ENCODE measurements at places on chromosomes 16 and 17. TPM values are rescaled to one million over a fixed set of nuclear protein-coding genes. Genes with fewer than 3 reads are reported as not detected.

GRCh38 chr17:79852748-79853147 lies 13.5 kb upstream of the CBX4 start:
- H3K4me3 ChIP-seq = no peak overlapping the region
- no peak overlapping the region for H3K27ac ChIP-seq
- no peak for DNase-seq
- H3K36me3 ChIP-seq = no peaks in the 10 kb centered on the region
- no peaks in the 10 kb centered on the region for H3K4me1 ChIP-seq

- DNase-seq = no peak
- H3K27me3 ChIP-seq = no peaks in the 10 kb centered on the region
- no peak overlapping the region for H3K4me3 ChIP-seq
- H3K36me3 ChIP-seq = peaks cover 82% of the 10 kb centered on the region
- H3K27ac ChIP-seq = peak overlapping the region; percentile 43
- H3K4me1 ChIP-seq = peaks cover 5% of the 10 kb centered on the region
Observed at GRCh38 chr17:4980644-4981216, 6.7 kb downstream of the CAMTA2 start.

DNA sequence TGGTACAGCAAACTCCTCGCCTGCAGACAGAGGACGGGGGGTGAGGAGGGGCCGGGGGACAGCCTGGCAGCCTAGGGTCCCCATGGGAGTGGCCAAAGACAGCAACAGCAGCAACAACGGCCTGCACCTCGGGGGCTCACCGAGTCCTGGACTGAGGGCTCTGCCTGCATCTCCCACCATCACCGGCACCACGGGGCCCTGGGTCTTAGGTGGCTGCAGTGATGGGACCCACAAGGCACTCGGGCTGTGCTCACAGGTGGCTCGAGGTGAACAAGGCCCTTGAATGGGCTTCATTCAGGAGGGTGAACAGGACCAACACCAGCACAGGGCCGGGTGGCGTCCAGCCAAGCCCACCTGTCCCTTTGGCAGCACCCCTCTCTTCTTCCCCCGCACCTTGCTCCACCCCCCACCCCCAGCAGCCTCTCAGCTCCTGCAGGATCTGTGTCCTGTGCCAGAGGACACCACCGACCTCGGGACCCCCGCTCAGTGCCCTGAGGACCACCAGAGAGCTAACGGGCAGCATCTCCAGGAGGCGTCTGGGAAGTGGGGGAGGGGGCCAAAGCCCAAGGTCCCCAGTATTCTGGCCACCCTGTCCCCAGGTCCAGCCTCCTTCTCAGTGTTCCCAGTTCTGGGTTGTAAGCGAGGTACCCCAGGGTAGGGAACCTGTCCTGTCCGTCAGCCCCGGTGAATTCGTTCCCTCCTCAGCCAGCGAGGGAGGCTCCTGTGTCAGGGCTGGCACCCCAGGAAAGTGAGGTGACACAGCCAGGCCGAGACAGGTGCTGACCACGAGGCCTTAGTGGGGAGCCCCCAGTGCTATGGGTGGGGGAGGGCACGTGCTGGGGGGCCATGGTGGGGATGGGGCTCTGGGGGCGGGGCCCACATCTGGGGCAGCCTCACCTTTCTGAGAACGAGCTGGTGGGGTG lies 94.3 kb downstream of the TBC1D16 start:
- H3K27me3 ChIP-seq = no peaks in the 10 kb centered on the region
- peak; percentile 14 for DNase-seq

- H3K4me3 ChIP-seq = peak within 1 kb of the TSS; percentile 71
- H3K27me3 ChIP-seq = peaks cover 100% of the 10 kb centered on the region
- no peak for DNase-seq
- H3K36me3 ChIP-seq = no peaks in the 10 kb centered on the region
- no peak within 1 kb of the TSS for H3K27ac ChIP-seq
Observed at GRCh38 chr16:86510465-86511261, at the start of gene FOXF1. Gene FOXF1 (plus strand): TSS chr16:86510527. CDS start chr16:86510570, 43 bp downstream.

The TPSD1 gene
- total RNA-seq = not detected

DNA sequence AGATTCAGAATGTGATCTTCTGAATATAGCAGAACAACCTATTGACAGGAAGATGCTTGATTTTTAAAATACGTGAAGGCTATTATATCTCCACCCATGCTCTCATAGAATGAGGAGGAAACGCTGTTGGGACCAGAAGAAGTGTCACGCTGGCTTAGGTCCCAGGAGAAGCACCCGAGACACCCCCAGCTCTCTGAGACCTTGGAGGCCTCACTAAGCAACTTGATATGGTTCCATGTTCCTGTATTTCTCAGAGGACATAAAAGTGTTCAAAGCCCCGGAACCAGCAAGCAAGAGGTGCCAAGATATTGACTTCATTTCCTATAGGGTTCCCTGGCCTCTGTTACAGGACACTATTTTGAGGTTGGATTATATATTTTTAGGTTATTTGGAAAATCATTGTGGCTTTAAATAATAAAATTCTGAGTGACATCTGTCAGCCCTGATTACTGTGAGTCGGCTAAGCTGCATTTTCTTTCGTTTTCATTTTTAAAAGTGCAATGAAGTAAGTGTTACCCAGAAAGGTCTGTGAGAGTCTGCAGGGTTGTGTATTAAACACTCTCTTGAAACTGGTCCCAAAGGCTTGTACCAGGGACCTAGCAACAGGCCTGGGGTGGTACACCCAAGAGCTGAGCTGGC lies 400.0 kb downstream of the SOX9 start:
- H3K4me1 ChIP-seq = no peaks in the 10 kb centered on the region
- H3K27ac ChIP-seq = no peak overlapping the region
- DNase-seq = no peak
- no peaks in the 10 kb centered on the region for H3K27me3 ChIP-seq
- H3K36me3 ChIP-seq = no peaks in the 10 kb centered on the region

DNA sequence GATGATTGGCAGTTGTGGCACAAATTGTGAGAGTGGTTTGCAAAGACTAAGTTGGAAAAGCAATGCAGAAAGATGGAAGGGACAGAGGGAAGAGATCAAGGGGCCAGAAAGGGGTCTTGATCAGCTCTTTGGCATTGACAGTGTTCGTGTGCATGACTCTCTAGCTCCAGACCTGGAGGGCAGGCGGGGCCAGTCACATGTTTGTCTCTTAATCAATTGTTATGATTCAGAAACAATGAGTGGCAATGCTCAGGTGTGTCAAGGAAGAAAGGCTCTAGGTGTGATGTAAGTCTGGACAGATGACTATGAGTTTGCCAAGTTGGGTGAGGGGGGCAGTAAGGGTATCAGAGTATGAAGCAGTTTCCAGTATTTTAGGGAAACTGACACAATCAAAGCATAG lies 32.1 kb downstream of the WSB1 start:
- H3K36me3 ChIP-seq = no peaks in the 10 kb centered on the region
- no peak overlapping the region for H3K27ac ChIP-seq
- H3K4me3 ChIP-seq = no peak overlapping the region

DNA sequence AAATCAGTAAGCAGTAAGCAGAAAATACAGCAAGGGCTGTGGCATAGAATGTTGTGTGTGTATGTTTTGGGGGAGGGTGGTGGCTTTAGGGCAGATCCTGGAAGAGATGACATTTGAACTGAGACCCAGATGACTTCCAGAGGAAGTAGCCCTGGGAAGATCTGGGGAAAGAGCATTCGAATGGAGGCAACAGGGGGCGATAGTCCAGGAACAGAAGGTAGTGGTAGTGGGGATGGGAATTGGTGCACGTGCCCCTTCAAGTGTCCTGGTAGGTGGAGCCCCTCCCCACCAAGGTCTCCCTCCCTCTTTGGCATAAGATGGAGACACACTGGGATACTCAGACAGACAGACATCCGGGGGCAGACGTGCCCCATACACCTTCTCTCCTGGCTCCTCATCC lies 14.1 kb downstream of the ARHGEF15 start:
- peaks cover 7% of the 10 kb centered on the region for H3K27me3 ChIP-seq
- peaks cover 13% of the 10 kb centered on the region for H3K4me1 ChIP-seq
- H3K4me3 ChIP-seq = no peak overlapping the region
- DNase-seq = no peak

- H3K36me3 ChIP-seq = no peaks in the 10 kb centered on the region
- no peak for DNase-seq
- H3K27ac ChIP-seq = no peak overlapping the region
- H3K4me1 ChIP-seq = no peaks in the 10 kb centered on the region
- H3K27me3 ChIP-seq = no peaks in the 10 kb centered on the region
Observed at GRCh38 chr16:83609178-83609577, 198.6 kb upstream of the HSBP1 start.

GRCh38 chr17:38602956-38603785 lies 2.6 kb downstream of the SRCIN1 start:
- H3K27ac ChIP-seq = no peak overlapping the region
- H3K36me3 ChIP-seq = no peaks in the 10 kb centered on the region
- peaks cover 46% of the 10 kb centered on the region for H3K27me3 ChIP-seq
- H3K4me1 ChIP-seq = peaks cover 10% of the 10 kb centered on the region
- no peak for DNase-seq

- no peak overlapping the region for H3K27ac ChIP-seq
- no peaks in the 10 kb centered on the region for H3K27me3 ChIP-seq
- H3K36me3 ChIP-seq = no peaks in the 10 kb centered on the region
- DNase-seq = no peak
- H3K4me1 ChIP-seq = no peaks in the 10 kb centered on the region
Observed at GRCh38 chr17:54435966-54436365, 464.7 kb upstream of the TOM1L1 start.

The ARHGAP23 gene
- total RNA-seq = 8.0 TPM

The C16orf89 gene
- total RNA-seq = not detected

DNA sequence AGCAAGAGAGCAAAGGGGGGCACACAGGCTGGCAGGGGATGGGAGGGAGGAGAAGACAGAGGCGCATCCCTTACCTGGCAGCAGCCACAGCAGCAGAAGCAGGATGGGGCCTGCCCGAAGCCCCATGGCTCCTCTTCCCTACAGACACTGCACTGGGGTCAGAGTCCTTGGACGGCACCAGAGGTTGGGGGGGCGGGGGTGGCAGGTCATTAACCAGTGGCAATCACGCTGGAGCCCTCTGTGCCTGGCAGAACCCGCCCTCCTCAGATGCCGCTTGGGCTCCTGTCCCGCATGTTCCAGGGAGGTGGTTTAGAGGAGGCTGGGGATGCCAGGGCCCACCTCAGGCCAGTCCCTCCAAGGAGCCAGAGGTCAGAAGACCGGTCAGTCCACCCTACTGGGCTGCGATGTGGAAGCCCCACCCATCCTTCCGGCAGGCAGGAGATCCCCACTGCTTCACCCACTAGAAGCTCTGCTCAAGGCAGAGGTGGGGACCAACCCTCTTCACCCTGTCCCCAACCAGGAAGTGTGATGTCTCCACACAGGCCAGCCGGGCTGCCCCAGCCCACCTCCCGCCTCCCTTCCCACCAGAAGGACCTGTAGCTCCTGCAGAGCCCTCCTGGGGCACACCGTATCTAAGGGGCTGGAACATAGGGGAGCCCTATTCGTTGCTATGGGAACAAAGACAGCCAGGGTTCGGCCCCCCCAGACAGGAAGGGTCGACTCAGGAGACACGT lies 11.7 kb downstream of the ZG16B start:
- H3K27me3 ChIP-seq = peaks cover 31% of the 10 kb centered on the region
- H3K4me1 ChIP-seq = no peaks in the 10 kb centered on the region
- no peak for DNase-seq
- no peak overlapping the region for H3K27ac ChIP-seq
- H3K4me3 ChIP-seq = peak overlapping the region; percentile 37

DNA sequence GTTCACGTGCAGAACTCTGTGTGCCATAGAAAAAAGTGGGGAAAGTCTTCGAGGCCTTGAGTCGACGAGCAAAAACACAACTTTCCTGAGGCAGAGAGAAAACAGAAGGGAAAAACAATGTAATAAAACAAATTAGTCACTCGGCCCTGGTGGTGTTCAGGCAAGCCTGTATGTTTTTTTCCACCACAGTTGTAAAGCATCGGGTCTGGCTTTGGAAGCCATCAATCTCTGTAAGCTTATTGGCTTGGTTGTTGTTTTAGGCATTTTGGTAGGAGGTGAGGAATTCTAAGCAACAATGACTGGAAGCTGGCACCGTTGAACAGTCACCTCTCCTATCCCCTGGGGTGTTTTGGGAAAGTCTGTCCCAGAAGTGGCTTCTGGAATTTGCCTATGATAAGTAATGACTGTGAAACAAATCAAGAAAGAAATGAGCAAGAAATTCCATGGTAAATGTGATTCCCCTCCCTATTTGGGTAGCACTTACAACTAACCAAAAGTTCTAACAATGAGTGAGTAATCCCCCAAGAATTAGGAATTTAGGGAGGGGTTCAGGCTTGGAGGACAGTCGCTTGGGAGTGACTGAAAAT lies 2.8 kb downstream of the CDH13 start:
- peak overlapping the region; percentile 89 for H3K27ac ChIP-seq
- DNase-seq = no peak
- H3K27me3 ChIP-seq = no peaks in the 10 kb centered on the region
- H3K4me1 ChIP-seq = peaks cover 77% of the 10 kb centered on the region
- H3K4me3 ChIP-seq = no peak overlapping the region

The ST6GALNAC1 gene
- 4.3 TPM for total RNA-seq

The CLEC19A gene
- total RNA-seq = not detected

DNA sequence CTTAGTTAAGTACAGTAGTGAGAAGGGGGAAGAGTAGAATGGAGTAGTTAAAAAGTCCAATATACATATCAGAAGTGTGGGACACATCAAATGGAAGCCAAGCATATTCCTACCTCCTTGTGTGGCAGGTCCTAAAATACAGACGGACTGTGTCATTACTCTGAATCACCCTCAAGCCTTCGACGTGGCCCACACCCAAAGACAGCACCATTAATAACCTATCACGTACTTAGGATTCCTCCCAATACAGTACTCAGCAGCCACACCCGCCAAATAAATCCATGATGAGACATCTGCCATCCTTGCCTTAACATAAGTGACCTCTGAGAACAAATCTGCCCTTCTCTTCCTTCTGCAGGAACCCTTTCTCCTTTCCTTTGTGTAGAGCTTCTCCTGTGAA lies 38.9 kb downstream of the UBE2G1 start:
- H3K27ac ChIP-seq = peak overlapping the region; percentile 85
- no peaks in the 10 kb centered on the region for H3K36me3 ChIP-seq
- DNase-seq = peak; percentile 84
- H3K4me1 ChIP-seq = peaks cover 74% of the 10 kb centered on the region

GRCh38 chr17:77570565-77570898 lies 388.0 kb upstream of the TNRC6C start:
- no peaks in the 10 kb centered on the region for H3K27me3 ChIP-seq
- H3K36me3 ChIP-seq = no peaks in the 10 kb centered on the region
- H3K4me1 ChIP-seq = peaks cover 13% of the 10 kb centered on the region
- no peak overlapping the region for H3K4me3 ChIP-seq

DNA sequence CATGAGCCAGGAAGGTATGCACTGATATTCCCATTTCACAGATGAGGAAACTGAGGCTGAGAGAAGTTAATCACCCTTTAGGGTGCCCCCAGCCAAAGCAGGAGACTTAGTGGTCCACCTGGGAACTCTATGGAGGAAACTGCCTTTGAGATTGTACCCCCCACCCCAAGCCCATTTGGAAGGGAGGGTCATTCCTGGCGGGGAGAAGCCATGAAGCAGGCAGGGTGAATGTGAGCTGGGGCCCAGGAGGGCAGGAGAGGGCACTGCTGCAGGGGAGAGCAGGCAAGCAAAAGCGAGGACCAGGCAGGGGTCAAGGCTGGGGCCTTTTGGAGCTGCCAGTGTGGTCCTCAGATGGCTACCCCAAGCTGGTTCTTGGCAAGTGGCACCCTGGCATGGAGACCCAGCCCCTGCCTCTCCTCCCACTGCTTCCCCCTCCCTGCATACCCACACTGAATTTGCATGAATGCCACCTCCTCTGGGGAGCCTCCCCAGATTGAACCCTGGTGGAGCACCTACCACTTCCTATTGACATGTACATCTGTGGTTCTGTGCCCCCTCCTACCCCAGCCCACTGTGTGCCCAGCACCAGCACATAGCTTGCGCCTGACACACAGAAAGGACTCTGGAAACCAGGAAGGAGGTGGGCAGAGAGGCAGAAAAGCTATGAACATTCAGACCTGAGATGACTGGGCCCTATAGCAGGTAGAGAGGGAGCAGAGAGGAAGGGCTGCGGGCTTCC lies 965 bp upstream of the TMC6 start:
- peak overlapping the region; percentile 51 for H3K27ac ChIP-seq
- no peaks in the 10 kb centered on the region for H3K36me3 ChIP-seq
- peaks cover 40% of the 10 kb centered on the region for H3K27me3 ChIP-seq
- no peak for DNase-seq
